ENCODE measurements at places on chromosomes 12 and 14.

- DNase-seq = no peak
Observed at GRCh38 chr14:77936138-77936639, 136.3 kb downstream of the ADCK1 start.

GRCh38 chr14:53109105-53110041, 43.8 kb downstream of the DDHD1 start:
- no peak for DNase-seq

DNA sequence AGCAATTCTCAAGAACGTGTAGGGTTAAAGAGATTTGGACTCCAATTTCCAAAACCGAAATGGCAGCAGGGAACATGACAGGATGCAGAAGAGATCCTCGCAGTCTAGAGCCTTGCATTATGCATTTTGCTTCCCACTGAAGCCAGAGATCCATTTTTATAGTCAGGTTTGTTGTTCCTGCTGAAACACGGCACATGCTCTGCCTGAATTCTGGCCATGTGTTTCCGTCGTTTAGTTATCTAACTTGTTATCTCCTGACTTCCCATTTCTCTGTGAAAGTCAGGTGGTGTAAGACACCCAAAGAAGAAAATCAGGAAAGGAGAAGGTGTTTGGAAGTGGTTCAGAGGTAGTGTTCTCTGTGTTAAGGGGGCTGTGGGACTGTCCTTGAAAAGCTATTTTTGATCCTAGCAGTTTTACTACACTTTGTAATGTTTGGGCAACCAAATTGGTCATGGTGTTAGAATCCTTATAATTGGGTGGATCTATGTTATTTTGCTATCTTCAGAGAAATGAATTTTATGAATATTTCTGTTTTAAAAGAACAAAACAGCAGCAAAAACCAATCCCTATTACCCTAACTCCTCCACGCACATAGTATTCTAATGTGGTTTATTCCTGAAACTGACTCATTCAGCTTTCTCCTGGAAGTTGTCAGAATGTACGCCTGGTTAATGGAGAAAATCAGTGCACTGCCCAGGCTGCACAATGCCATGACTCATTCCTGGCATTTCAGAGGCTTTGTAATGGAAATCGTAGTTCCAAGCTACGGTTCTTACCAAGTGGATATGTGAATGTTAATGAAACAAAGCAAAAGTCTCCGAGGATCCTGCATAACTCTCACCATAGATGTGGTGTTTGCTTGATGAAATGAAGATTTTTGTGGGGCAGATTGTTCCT, 110.1 kb downstream of the SAMD4A start:
- no peak for DNase-seq

DNA sequence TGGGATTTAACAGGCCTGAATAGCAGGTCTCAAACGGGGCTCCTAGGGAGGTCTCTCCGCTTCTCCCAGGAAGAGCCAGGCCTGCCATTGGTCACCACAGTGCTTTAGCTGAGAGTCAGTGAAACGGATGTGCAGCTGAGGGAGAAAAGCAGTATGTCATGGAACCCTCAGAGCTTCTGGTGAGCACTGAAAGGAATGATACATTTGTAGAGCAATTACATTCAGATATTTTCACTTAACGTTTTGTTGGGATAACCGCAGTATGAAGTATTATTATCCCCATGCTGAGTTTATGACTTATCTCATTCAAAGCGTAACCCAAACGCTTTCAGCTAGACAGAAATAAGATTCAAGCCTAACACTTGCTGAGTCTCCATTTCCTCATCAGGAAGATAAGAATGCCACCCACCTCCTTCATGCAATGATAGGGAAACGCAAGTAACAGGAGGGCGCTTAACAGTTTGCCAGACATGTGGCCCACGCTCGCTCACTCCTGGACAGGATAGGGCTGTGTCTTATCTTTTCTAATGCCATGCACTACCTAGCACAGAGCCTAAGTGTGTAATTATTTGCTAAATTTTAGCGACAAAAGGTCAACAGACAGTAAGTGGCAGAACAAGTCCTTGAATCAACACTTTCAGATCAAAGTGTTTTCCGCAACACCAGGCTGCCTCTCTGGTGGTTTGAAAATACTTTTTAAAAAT, 28.2 kb downstream of the DAD1 start:
- no peak for DNase-seq

GRCh38 chr12:94762259-94762942, 112.0 kb upstream of the TMCC3 start:
- DNase-seq = peak; percentile 91

DNA sequence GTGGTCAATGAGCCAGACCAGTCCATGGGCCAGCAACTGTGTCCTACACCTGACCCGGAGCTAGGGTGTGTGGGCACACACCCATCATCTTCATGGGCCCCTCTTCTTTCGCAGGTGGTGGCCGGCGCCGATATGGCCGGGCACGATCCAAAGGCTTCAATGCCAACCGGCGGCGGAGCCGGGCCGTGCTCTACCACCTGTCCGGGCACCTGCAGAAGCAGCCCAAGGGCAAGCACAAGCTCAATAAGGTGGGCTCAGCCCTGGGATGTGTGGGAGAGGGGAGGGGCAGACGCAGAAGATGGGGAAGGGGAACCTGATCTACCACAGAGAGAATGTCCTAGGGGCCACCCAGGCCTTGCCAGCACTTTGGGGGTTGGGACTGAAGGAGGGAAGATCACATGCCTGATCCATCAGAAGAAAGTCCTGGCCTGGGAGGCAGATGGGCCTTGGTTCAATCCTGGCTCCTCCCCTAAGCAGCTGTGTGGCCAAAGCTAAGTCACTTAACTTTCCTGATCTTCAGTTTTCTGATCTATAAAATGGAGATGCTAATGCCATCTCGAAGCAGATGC, 3.8 kb downstream of the KCNH3 start:
- no peak for DNase-seq

DNA sequence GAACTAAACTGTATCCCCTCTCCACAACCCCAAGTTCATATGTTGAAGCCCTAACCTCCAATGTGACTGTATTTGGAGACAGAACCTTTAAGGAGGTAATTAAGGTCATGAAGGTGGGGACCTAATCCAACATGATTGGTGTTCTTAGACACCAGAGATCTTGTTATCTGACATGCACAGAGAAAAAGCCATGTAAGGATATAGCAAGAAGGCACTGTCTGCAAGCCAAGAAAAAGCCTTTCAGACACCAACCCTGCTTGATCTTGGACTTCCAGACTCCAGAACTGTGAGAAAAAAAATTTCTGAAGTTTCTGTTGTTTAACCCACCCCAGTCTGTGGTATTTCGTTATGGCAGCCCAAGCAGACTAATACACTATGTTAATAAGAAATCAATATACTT, 62.2 kb upstream of the CFL2 start:
- no peak for DNase-seq

GRCh38 chr12:58502226-58502625, 418.1 kb downstream of the LRIG3 start:
- DNase-seq = no peak

- DNase-seq = no peak
Observed at GRCh38 chr14:62076368-62076767, 314.1 kb downstream of the SNAPC1 start.

GRCh38 chr12:131929581-131930456, 743 bp downstream of the PUS1 start:
- DNase-seq = no peak

GRCh38 chr12:122875590-122876220, 20.2 kb downstream of the VPS37B start:
- no peak for DNase-seq

- DNase-seq = no peak
Observed at GRCh38 chr14:34250959-34251358, 211.1 kb downstream of the SPTSSA start.

DNA sequence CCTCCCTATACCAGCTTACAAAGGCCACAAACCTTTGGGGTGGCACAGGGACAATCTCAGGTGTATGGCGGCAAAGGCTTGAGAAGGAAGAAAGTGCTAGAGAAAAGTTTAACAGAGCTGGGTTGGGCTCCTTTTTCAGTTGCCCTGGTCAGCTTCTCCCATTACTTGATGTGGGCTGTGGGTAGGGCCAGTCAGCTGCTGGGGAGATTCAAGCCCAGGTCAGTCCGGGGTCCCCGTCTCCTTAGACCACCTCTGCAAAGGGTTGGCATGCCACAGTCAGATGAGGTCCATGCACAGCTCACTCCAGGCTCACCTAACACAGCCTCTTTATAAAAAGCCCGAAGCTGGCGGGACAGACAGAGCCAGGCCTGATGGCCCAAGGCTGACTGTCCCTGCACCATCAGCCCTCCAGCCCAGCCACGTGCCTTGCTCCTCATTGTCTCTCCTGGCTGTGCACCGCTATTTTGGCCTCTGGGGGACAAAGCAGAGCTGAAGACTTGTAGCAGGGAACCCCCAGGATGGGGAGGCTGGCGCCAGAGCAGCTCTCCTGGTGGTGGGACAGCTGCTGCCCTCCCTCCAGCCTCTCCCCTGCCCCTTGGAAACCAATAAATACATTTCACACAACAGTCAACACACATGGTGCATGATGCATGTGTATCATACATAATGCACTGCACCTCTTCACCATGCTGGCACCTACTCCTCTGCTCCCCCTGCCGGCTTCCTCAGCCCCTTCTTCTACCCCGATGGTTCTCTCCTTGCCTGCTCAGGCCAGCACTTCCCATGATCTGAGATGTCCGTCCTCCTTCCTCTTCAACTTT, 61.7 kb upstream of the DDX11 start:
- DNase-seq = no peak

DNA sequence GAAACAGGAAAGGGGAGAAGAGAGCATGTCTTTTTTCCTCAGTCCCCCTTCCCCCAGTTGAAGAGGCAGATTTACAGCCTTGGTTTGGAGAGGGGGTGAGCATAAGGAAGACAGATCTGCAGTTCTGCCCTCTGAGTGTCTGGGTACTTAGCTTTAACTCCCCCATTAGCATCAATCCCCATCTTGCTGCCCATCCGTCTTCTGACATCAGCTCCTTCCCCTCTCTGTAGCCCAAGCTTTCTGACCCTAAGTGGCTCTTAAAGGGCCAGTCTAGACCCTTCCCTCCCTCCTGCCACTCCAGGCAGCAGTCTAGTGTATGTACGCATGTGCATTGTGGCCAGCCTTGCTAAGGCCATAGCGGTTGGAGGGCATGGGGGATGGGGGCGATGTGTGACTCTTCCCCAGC, 7.3 kb downstream of the GPR84 start:
- no peak for DNase-seq

GRCh38 chr12:127400221-127400620, 866.7 kb upstream of the TMEM132C start:
- DNase-seq = no peak

DNA sequence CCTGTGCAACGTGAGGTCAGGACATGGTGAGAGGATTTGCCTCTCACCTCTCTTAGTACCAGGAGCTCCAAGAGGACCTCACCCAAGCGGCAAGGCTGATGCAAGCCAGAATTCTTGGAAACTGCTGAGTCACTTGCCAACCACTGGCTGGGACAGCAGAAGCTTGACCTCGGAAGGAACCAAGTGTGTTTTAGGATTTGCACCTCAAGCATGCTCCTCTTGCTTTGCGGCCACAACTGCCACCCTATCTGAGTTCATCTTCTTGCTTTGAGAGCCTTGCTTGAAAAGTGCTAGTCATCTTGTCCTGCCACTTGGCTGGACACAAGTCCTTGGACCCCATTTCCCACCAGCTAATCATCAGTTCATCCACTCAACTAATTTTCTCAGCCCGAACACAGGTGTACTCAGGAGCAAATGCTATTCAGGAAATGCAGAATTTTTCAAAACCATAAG, 195.8 kb downstream of the SLC25A21 start:
- DNase-seq = peak; percentile 34

DNA sequence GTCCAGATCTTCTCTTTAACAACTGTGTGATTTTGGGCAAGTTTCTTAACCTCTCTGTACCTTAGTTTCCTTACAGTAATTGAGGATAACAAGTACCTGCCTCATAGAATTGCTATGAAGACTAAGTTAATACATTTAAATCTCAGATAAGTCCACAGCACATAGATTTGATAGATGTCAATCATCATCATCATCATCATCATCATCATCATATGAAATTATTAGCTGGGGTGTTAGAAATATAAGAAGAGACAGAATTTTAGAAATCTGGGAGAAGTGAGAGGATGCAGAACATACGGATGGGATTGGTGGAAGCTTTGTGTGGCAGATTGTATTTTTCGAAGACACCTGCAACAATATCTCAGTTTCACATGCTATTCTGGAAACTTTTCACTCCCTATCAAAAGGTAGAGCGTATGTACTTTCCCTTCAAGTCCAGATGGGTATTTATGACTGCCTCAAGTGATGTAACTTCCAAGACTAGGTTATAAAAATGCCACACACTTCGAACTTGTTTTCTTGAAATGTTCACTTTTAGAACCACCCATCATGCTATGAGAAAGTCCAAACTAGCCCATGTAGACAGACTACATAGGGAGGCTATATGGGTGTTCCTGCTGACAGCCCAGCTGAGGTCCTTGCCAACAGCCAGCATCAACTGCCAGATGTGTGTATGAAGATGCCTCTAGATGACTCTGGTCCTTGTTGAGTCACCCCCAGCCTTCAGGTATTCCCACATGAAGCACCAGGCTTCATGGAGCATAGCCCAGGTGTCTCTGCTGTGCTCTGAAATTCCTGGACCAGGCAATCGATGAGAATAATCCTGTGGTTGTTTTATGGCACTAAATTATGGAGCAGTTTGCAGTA, 20.7 kb upstream of the SDR39U1 start:
- no peak for DNase-seq

- no peak for DNase-seq
Observed at GRCh38 chr12:120698665-120699064, 11.6 kb upstream of the UNC119B start.

DNA sequence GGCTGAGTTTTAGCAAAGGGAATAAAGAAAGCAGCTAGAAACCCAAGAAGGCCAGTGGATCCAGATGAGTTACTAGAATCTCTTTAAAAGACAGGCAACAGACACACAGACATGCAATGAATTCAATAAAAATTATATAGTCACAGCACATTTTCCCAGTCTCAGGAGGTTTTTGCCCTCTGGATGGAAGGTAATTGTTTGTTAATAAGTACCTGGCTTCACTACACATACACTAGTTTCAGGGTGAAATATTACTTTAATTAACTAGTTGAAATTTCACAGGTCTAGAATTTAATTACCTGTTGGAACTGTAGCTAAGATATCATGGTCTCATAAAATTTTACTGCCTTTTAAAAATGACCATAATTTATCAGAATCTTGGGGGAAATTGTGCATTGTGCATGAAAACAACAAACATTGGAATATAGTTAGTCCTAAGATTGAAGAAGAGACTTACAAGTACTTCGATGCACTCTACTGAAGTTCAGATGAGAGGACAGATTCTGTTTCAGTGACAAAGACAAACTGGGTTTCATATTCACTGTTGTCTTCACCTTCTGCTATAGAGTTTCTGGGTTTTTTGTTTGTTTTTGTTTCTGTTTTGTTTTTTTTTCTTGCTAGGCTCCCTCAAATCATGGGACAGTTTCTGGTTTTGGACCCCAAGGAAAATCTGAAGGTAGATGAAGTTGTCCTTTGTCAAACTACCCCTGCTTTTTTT, 277.0 kb upstream of the GARIN6 start:
- DNase-seq = no peak

GRCh38 chr12:121423682-121424623, 24.0 kb downstream of the RNF34 start:
- DNase-seq = no peak

All from epithelial cell of prostate (primary cell).